ENCODE measurements at places on chromosomes 3 and 15.

- DNase-seq: no peak
These were observed 48.2 kb downstream of the TBL1XR1 start for GRCh38 chr3:177149106-177149505.

DNA sequence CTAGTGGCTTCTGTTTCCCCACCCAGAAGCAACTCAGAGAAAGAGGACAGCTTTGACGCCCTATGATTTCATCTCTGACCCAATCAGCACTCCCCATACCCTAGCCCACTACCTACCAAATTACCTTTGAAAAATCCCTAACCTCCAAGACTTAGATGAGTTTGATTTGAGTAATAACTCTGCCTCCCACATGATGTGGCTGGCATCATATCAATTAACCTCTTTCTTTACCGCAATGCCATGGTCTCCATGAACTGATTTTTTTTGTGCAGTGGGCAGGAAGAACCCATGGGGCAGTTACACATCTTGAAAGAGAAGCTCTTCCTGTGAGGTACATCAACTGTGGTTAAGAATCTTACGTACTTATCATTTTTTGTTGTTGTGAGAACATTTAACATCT lies 25.5 kb upstream of the APOD start:
- no peak for DNase-seq

DNA sequence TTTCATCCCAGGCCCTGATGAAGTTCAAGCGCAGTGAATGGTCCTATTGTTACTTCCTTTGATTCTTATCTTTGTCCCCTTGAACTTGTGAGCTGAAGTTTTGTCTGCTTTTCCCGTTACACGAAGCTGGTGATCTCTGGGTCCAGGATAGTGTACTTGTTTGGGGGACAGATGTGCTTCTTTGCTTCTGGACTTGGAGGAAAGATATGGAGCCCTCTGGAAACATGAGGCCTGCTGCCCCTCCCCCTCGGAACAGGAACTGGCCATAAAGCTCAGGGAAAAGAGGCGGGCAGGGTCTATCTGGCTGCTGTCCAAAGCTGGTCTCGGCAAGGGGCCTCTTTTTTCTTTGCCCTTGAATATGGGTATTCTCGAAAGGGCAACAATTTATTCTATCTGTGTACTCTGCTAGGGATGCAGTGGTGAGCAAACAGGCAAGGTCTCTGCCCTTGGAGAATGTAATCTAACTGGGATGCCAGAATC lies 47.6 kb downstream of the IDH2 start:
- DNase-seq: no peak

DNA sequence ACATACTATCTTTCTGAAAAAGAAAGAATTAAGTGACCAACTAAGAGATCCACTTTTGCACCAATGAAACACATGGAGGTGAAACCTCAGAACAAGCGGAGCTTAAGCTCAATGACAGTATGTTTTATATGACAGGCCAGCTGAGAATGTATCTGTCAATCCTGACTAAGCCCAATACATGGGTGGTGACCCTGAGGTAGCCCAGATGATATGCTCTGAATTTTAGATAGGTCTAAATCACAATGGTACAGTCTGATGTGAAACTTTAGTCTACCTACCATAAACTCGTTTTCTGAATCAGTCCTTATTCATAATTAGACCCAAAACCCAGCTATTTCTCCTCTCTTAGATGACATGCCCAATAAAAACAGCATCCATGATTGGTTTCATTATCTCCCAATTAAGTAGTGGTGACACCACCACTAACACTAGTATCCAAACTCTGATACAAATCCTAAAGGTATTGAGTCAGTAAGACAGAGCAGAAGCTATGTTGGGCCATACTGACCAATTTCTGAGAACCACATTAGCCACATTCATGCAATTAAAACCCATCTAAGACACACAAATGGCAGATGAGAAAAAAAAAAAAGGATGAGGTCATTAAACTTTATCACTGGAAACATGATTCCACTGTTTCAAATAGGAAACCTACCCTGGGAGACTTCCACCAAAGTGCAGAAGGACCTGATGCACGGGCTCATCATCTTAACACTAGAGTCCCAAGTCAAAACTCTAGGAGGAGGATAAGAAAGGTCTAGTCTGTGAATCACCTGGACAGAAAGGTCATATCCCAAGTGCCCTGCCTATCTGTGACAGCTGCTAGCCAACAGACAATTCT lies 20.6 kb downstream of the CMTM6 start:
- no peak for DNase-seq

GRCh38 chr3:21839592-21839991 lies 88.6 kb upstream of the ZNF385D start:
- DNase-seq: no peak

DNA sequence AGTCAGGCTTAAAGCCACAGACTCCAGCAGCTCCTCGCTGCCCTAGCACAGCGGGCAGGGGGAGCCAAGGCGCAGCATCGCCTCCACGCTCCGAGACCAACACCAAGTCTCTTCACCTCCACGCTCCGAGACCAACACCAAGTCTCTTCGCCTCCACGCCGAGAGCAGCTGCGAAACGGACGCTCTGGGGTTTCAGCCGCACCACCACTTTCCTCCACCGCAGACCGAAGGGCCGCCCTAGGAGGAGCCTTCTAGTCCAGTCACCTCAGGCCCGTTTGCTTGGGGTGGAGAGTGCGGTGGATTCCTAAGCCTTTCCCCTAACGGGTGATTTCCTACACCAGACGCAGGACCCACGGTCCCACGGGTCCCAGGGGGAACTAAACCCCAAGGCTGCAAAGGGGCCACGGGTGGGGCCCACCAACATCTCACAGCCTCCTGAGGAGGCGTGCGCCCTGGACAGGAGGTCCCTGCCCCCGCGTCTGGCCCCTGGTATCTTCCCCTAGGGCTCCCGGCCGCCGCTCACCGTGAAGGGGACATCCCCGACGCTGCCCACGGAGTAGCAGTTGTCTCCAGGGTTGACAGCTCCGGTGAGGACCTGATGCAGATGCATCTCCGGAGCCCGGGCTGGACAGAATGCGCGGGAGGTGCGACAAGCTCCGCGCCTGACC lies 501 bp downstream of the DMXL2 start:
- DNase-seq: peak; percentile 2

GRCh38 chr15:40829115-40829514 lies 607 bp upstream of the PPP1R14D start:
- no peak for DNase-seq

GRCh38 chr3:152760591-152760990 lies 74.3 kb upstream of the P2RY1 start:
- DNase-seq: no peak

DNA sequence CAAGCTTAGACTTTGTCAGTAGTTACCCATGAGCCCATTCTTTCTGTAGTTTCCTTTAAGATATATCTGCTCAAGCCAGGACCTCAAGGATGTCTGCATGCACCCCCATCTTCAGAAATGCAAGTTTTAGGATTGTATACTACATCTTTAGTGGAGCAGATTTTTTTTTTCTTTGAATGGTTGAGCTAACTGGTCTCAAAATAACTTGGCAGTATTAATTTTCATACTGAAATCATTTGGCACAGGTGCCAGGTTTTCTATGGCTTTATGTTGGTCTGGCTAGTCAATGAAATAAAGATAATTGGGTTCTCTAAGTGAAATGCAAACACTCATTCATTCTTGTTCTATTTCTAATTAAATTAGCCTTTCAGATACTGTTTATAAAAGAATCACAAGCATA lies 108.9 kb downstream of the ATG7 start:
- no peak for DNase-seq

- no peak for DNase-seq
These were observed 8.8 kb downstream of the STARD9 start for GRCh38 chr15:42584031-42584765.

DNA sequence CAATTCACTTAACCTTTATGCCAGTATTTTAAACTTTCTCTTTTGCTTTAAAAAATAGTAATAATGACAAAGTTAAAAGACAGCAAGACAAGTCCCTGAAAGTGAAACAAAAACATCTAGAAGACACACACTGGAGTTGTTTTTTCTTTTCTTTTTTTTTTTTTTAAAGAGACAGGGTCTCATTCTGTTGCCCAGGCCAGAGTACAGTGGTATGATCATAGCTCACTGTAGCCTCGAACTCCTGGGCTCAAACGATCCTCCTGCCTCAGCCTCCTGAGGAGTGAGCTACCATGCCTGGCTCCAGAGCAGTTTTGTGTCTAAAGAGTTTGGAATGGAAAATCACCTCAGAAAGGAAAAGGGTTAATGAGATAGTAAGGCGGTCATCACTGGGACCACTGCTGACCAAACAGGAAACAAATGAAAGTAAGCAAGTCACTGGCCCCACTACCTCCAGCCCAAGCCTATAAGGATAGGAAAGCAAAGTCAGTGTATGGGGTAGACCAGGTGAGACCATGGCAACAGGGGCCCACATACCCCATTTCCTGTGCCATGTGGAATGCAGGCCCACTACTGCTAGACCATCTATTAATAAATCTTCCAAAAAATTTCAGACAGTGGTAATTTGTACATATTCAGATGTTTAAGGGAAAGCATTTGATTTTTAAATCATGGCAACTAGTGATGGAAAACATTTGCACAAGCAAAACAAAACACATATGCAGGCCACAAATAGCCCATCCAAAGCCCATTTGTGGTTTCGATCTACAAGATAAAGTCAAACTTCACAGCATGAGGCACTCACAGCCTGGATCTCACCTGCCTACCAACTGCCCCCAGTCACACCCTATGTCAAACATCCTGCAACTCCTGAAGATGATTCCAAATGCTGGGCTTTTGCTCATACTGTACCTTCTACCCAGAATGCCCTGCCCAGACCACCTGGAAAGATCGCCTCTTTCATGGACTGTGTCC lies 62.6 kb downstream of the OSBPL10 start:
- DNase-seq: no peak

GRCh38 chr3:196849180-196849741 lies 18.5 kb upstream of the SENP5 start:
- DNase-seq: no peak

DNA sequence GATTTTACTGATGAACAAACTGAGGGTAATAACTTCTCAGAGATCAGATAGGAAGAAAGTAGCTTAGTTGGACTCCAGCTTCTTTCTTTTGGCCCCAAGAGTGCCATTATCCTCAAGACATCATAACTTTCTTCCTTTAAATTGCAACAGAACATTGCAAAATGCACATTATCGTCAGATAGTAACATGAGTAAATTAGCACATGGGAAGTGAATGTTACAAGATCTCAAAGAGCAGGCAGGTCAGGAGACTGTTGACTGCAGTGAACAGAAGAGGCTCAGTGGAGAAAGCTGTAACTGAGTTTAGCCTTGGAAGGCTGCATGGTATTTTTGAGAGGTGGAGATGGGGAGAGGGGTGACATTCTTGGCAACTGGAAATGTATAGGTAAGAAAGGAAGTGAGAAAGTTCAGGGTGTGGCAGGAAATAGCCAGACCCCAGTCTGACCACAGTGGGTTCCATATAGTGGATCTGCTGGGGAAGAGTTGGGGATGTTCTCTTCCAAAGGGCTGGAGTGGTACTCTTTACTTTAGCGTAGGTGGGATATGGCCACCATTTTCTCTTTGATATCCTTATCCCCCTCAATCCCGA lies 307.7 kb downstream of the RPLP1 start:
- no peak for DNase-seq

DNA sequence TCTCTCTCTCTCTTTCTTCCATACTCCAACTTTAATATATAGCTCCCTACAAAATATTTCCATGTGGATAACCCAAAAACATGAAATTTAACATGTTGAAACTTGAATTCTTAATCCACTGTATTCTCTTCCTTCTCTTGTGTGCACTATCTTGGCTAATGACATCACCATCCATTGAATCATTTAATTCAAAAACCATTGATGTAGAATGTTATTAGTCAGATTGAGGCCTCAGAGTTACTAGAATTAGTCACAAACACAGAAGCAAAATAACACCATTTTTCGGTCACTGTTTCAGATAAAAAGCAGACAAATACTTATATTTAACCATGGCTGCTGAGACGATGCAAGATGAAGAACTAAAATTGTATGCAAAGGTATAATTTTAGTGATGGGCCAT lies 256.9 kb upstream of the LRRC3B start:
- DNase-seq: no peak

DNA sequence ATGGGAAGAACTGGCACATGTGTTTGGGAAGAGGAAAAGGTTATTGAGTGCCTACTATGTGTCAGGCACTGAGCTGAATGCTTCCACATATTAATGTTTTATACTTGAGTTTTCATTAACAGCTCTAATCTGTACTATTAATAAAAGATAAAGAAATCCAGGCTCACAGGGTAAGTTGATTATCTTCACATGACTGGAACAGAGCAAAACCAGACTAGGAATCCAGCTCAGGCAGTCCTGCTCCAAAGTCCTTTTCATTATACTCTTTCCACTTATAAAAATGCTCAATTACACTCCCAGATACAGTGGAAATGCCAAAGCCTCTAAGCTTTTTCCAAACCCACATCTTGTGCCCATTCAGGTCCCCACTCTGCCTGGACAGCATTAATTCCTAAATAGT lies 97.6 kb downstream of the TNIK start:
- no peak for DNase-seq

GRCh38 chr3:128956440-128956839 lies 37.4 kb downstream of the CFAP92 start:
- no peak for DNase-seq

DNA sequence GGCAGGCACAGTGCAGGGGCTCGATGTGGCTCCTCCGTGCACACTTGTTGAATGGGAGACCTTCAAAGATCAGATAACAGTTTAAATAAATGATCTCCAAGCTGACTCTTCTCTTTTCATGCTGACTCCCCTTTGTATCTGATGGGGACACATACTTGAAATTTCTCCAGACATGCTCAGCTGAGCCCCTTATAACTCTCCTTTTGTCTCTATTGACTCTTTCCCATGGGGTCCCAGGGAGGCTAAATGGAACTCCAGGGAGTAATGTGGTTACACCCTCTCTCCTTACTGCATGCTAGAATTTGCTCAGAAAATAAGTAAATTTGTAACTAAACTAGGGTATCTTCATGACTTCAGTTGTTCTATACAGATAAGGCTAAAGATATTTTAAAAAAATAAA lies 48.2 kb upstream of the TM4SF4 start:
- DNase-seq: no peak

DNA sequence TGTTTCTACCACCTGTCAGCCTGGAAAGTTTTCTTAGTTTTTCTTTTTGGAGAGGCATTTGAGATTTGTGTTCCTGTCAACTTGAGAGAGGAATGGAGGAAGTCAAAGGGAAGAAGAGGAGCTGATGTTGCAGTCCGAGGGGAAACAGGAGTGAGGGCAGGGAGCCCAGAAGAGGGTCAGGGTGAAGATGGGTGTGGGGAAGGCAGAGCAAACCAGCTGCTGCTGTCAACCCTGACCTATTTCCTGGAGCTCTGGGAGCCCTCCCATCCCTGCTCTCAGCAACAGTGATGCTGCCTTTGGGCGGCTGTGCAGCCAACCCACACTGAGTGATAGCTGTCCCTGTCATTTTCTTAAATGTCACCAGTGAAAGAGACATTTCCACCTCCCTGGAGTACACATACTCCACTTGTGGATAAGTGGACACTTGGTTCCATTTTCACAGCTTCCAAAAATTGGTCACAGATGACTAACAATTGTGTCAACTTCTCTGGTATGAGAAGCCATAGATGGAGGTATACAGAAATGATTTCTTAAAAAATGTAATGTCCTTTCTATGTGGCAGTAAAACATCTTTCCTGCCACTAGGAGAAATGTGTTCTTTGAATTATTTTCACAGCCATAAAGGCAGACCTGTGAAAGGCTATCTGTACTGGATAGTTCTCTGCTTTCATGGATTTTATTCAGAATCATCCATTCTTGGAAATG lies 556.3 kb upstream of the TBL1XR1 start:
- DNase-seq: no peak

- no peak for DNase-seq
These were observed 31.1 kb downstream of the CYP19A1 start for GRCh38 chr15:51307325-51307724.

- DNase-seq: no peak
These were observed 149.9 kb upstream of the TMC3 start for GRCh38 chr15:81523867-81524266.

- no peak for DNase-seq
These were observed 25.2 kb downstream of the ATP6V1A start for GRCh38 chr3:113771993-113772392.
